ENCODE measurements at places on chromosomes 1 and 21. TPM values are rescaled to one million over a fixed set of nuclear protein-coding genes. Genes with fewer than 3 reads are reported as not detected.

The KRTAP13-2 gene
- polyA plus RNA-seq, result not detected

The HTR6 gene
- polyA plus RNA-seq, result not detected

The C1orf56 gene
- polyA plus RNA-seq, result 2.5 TPM

The PTTG1IP gene
- polyA plus RNA-seq, result 61.3 TPM

The ARPC5 gene
- 54.5 TPM for polyA plus RNA-seq
